ENCODE measurements at places on chromosomes 7 and 10. TPM values are rescaled to one million over a fixed set of nuclear protein-coding genes. Genes with fewer than 3 reads are reported as not detected.
A peak's percentile ranks its signal among the peaks of the same experiment; 100 is the strongest.

Gene MYPN
- 0.11 TPM for polyA plus RNA-seq

Gene MINDY4
- 11.3 TPM for polyA plus RNA-seq

Gene FAM25A
- not detected for polyA plus RNA-seq

Gene SNCG
- polyA plus RNA-seq, result 13.8 TPM

Gene SRRM3
- 1.00 TPM for polyA plus RNA-seq

Gene NKX2-3
- polyA plus RNA-seq, result 0.08 TPM

GRCh38 chr7:50416527-50417182 lies 33.5 kb downstream of the FIGNL1 start:
- no peak for DNase-seq

DNA sequence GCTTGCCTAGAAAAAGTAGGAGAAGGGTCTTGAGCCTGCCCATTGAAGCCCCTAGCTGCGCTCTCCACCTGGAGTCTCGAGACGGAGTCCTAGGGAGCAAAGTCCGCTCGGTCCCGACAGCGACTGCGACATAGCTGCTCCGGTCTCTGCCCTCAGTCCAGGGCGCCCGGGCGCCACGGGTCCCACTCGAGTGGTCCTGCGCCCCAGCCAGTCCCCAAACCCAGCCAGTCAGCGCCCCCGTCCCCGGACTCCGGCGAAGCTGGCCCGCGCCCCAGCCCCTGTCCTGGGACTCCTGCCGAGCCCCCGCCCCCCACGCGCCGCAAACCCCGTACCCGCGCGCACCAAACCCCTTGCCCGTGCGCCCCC lies 490 bp downstream of the TNS3 start:
- no peak for DNase-seq

DNA sequence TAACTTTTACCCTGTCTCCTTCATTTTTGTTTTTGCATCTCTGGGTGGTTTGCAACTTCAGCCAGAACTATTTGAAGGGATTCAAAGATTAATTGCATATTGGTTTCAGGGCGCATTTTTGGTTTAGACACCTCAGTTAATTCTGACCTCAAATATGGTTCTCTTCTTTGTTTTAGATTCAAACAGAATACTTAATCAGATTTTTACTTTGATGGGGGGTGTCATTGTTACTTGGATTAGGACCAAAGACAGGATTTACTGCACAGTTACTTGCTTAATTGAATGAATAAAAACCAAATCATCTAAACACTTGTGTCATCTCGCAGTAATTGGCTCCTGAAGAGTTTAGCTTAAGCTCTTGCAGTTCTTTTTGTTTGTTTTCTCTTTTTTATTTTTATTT lies 100.9 kb downstream of the PHTF2 start:
- no peak for DNase-seq

- DNase-seq, result peak; percentile 84
Observed at GRCh38 chr10:34739915-34740314, 75.2 kb downstream of the PARD3 start.

DNA sequence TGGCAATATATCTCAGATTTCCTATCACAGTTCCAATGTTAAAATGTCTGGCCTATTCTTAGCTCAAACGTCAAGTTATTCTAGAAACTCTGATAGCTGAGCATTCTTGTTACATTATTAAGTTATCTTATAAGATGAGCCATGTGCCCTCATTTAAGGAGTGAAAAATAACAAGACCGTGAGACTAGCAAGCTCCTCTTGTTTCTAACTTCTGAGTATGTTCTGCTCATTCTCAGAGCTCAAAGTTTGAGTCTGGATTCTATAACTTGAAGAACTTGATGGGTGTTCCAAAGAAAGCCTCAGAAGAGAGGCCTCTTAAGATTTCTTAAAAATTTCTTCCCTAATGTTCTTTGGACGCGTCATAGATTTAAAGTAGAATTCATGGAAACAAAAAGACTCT lies 215.2 kb downstream of the HTR7 start:
- no peak for DNase-seq

DNA sequence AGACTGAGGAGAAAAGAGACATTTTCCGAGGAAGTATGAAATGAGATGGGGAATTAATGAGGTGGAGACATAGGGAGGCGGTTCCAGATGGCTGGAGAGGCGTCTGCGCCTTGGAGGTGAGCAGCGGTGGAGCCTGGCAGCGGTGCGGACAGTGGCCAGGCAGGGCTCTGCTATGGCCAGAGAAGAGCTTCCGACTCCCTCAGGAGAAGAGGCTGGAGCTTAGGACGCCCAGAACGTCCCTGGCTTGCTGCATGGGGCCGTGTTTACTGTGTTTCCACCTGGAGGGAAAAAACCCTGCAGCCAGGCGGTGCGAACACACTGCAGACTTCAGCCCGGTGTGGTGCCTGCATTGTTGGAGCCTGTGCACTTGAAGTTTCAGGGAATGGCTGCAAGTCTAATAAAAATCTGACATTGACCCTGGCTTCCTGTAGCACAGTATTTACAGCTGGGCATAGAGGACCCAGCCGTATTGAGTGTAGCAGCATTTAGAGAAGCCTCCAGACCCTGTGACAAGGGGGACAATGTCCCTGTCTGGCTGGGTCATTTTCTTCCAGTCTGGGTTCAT lies 447.1 kb upstream of the MKI67 start:
- peak; percentile 12 for DNase-seq

- DNase-seq, result no peak
Observed at GRCh38 chr10:98328163-98328562, 60.2 kb upstream of the LOXL4 start.

DNA sequence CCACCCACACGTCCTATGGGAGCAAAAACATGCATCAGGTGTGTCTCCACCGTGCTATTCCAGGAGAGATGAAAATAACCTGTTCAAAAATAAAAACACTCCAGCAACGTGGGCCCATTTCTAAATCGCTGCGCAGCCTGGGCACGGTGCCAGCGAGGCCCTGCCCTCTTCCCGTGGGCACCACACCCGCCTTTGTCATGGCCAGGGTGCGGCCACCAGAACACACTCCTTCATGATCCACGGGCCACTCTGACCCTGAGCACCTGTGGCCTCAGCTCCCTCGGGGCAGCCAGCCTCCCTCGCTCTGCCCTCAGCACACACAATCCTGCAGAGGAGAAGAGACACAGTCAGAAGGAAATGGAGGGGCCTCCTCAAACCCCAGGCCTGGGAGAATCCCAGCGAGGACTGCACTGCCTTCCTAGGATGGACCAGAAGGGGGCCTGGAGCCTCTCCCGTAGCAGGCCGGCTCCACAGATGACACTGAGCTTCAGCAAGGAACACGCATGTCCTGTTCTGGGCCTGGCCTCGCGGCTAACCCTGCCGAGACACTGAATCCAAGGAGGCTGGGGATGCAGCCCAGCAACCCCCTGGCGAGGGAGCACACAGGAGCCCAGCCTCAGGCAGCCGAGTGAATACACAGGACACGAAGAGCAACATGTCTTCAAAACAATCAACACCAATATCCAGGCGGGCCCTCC lies 169.0 kb downstream of the MAD1L1 start:
- DNase-seq, result no peak

DNA sequence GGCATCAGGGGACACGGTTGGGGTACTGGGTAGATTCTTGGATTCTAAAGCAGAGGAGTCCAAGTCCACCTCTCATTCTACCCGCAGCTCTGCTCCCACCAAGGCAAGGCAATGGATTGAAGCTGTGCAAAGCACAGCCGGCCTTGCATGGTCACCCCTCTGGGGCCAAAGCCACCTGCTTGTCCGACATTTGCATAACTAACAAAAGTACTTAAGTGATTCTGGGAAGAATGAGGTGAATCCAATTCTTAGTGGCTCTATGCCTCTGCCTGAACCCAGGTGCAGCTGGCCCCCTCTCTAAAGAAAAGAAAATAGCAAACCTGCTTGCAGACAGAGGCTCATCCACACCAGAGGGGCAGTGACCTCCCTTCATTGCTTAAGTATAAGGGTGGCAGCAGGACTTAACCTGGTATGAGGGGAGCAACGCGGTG lies 10.7 kb upstream of the COBL start:
- no peak for DNase-seq

- DNase-seq, result peak; percentile 39
Observed at GRCh38 chr10:27153845-27154193, 365 bp downstream of the YME1L1 start.

DNA sequence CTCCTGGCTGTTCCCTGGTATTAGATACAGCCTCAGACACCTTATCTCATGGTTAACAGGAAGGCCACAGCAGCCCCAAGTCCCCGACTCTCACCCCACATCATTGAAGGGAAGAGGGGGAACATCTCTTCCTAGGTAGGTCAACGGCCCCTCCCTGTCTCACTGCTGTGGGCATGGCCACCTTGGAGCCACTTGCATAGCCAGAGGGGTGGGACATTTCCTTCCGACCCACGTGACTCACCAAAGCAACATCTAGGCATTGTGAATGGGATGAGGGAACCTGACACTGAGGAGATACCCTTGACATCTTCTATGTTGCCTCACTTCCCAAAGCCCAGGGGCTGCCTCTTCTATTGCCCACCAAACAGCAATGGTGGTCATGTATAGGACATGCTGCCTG lies 68.5 kb upstream of the GPR26 start:
- no peak for DNase-seq

DNA sequence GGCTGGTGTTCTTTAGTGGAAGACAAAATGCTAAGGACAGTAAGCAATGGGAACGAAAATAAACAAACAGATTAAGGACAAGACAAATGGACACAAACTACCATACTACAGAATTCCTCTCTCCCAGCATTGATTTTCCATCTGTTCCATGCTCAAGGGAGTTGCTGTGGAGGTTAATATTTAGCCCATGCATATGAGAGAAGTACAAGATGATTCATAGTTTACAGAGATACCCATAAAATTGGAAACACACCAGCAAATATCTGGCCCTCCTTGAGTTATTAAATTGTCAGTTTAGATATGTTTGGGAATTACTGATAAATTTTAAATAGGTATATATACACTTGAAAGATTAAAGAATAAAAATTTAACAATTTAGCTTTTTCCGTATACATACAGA lies 69.8 kb downstream of the GLI3 start:
- no peak for DNase-seq

GRCh38 chr7:71695186-71695585 lies 563.2 kb downstream of the GALNT17 start:
- no peak for DNase-seq

DNA sequence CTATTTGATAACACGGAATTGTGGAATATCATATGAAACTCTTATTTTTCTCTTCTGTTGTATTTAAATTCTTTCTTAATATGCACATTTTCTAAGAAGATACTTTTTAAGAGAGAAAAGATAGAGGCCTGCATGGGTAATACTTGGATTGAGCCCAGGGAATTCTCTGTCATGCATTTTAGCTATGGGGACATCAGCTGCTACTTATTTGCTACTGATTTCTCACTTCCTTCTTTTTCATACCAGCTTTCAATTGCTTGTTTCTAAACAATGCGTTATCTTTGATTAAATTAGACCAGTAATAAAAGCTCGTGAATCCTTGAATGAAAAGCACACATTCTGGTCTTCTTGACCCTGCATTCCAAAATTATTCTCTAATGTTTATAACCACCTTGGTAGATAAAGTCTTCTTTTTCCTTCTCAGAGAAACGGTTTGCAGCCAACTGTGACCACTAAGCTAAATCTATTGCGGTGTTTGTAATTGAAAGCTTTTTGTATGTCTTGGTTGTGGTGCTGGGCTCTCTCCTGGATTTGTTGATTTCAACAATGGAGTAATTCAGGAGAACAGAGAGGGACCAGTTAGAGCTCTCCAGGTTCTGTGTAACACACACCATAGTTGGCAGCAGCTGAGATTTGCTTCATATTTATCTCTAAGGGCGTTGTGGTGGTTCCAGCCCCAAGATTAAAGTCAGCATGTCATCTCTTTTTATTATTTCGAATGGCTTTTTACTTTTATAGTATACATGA lies 139.3 kb downstream of the PPP1R9A start:
- DNase-seq, result no peak

GRCh38 chr7:92025260-92025659 lies 84.6 kb downstream of the AKAP9 start:
- DNase-seq, result no peak

- DNase-seq, result no peak
Observed at GRCh38 chr7:38291117-38291647, 17.7 kb upstream of the TARP start.

DNA sequence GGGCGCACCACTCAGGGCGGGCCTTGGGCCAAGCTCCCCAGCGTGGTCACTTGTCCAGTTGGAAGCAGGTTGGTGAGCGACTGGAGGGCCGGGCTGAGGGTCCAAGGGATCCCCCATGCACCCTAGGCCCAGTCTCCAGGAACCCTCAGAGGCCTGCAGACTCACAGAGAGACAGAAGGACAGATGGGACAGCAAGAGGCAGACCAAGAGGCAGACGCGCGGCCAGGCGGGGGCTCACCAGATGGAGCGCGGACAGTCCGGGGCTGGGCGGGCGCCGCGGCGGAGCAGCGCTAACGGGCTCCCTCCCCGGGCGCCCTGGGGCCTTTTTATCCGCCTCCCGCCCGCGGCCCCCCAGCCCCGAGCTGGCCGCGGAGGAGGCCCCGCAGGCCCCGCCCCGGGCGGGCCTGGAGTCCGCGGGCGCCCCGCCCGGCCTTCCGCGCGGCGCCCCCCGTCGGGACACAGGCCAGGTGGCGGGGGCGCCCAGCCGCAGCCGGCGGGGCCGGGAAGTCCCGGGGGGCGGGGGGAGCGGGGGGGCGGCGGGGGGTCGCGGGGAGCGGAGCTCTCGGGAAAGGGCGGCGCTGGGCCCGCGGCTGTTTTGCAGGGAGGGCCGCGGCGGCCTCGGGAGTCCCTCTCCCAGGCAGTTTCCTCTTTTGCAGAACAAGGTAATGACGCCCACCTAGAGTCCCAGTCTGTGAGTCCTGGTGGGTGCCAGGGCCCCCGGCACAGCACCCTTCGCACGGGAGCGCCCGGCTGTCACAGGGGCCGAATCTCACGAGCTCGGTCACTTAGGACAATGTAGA lies at the start of gene LOXL4:
Gene LOXL4 (minus strand): TSS at position 301 of the 800 bp plus-strand sequence. CDS start 5,175 bp downstream, outside the sequence.
- DNase-seq, result no peak

GRCh38 chr10:86632951-86633350 lies 21.4 kb upstream of the OPN4 start:
- DNase-seq, result no peak

GRCh38 chr10:36354633-36355032 lies 712.5 kb upstream of the FZD8 start:
- DNase-seq, result no peak

DNA sequence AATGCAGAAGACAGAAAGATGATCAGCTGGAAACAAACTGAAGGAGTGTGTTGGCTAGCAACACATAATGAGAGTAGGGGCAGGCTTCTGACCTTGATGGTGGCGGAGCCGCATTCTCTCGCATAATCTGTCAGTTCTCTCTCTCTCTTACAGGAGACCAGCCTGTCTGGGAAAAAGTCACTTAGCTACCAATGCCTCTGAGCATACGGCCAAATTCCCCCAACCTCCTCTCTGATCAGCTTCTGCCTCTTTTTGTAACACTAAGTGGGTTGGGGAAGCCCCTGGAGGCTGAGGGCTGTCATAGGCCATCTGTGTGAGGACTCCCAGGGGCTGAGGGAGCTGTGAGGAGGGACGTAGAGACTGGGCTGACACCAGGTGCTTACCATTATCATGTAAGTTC lies 104.6 kb downstream of the HIPK2 start:
- DNase-seq, result no peak

GRCh38 chr10:106399112-106399511 lies 765.4 kb downstream of the SORCS1 start:
- no peak for DNase-seq

GRCh38 chr7:18177815-18178660 lies 150.4 kb upstream of the PRPS1L1 start:
- DNase-seq, result no peak

- no peak for DNase-seq
Observed at GRCh38 chr10:103911021-103911459, 6.9 kb downstream of the STN1 start.

- DNase-seq, result no peak
Observed at GRCh38 chr10:43372765-43373361, 1.4 kb downstream of the FXYD4 start.

GRCh38 chr10:122132882-122133565 lies 138.1 kb upstream of the BTBD16 start:
- DNase-seq, result no peak

GRCh38 chr10:59082249-59082648 lies 94.2 kb upstream of the PHYHIPL start:
- DNase-seq, result no peak

All from renal cortex interstitium (tissue), 15 donors.